ENCODE measurements at places on chromosomes 3 and 15. TPM values are rescaled to one million over a fixed set of nuclear protein-coding genes. Genes with fewer than 3 reads are reported as not detected.
A peak's percentile ranks its signal among the peaks of the same experiment; 100 is the strongest.

DNA sequence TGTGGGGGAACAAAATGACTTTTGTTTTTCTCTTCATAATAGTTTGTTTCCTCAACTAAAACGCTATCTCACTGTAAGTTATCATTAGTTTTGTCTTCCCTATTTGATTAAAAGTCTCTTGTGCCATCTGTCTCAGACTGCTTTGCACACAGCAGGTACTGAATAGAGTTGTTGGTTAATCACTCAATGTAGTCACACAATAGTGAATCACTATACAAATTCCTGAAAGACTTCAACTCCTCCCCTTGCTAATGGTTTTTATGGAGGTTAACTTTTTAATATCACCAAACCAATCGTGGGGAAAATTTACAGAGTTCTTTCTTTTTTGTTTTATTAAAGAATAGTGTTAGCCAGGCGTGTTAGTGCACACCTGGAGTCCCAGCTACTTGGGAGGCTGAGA, 2.6 kb upstream of the NGLY1 start:
- DNase-seq: no peak

TICRR gene
- 2.7 TPM for total RNA-seq

FMN1 gene
- 1.1 TPM for total RNA-seq

GRCh38 chr15:39657668-39658067, 76.8 kb downstream of the THBS1 start:
- no peak for DNase-seq

DNA sequence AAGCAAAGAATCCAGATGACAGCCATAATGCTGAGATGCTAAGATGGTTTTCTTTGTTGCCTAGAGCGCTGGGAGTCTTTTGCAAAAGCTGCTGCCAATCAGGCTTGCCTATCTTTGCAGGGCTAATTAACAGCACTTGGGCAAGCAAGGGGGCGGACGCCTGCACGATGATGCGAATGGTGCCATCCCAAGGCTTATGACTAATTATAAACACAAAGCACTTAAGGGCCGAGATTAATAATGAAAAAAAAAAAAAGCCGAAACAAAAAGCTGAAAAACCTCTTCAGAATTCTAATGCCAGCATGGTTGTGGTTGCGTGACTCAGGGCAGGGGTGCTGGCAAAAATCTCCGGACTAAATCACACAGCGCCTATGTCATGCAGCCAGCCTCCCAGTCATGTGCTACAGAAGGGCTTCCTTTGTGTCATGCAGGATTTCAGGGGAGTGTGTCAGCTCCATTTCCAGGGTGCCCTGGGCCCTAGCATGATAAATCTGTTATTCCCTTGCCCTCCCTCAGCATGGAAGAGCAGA, 185.0 kb upstream of the ANKRD28 start:
- DNase-seq: no peak

DNA sequence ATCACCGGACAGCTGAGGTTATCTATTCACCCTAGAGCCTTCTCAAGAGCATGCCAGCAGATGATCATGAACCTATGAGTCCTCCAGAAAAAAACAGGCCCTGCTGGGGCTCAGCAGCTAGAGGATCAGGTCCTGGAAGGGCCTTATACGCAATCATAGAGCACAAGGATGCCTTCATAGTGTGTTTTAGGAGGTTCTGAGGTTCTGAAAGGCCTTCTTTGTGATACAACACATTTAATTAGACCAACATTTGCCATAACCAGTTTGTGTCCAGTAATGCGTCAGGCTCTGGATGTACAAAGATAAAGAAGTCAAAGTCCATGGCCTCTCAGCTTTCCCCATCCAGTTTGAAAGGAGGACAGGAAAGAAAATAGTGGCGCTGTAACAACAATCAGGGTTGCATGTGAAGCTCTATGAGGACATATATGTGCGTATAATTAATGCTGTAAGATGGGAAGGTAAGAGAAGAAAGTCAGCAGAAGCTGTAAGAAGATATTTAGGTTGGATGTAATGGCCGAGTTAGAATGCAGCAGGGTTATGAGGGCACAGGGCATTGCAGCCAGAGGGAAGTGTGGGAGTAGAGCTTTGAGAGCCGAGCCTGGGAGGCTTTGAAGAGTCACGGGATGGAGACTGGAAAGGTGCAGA, 302.6 kb upstream of the TBL1XR1 start:
- DNase-seq: no peak

FRMD5 gene
- total RNA-seq: 43.8 TPM

CA12 gene
- not detected for total RNA-seq

DNA sequence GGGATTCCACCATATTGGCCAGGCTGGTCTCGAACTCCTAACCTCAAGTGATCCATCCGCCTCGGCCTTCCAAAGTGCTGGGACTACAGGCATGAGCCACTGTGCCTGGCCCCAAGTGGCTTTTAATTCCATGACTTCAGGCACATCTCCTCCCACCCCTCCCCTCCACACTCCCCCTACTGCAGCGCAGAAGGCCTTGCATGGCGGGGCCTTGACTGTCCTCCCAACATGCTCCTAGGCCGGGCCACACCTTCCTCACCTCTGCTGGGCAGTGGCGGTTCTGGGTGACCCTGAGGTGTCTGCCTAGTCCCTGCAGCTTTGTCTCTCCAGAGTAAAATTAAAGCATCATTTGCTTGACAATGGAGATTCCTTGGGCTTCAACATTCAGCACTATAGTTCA, 6.9 kb downstream of the LYSMD4 start:
- no peak for DNase-seq

GOLGA8M gene
- not detected for total RNA-seq

DNA sequence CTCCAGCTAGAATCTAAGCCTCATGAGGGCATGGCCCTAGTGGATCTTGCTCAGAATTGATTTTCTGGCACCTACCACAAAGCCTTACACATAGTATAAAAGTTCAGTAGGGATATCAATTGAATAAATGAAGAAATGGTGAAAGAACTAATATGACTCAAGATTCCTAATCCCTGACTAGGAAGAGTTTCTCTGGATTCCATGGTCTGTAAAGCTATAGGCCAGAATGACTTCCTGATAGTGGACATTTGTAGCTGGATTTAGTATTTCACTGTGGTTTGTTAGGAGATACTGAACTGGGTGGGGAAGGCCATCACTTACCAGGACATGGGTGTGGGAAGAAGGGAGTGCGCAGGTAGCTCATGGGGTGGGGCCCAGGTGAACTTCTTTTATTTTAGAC, 168.9 kb downstream of the RAP2B start:
- DNase-seq: no peak

TFDP2 gene
- total RNA-seq: 91.8 TPM

HHATL gene
- 7.6 TPM for total RNA-seq

- peak; percentile 27 for DNase-seq
Observed at GRCh38 chr3:185402561-185402960, 39.6 kb downstream of the MAP3K13 start.

GRCh38 chr15:73751511-73751898, 1.6 kb downstream of the INSYN1 start:
- peak; percentile 52 for DNase-seq

CELSR3 gene
- 162 TPM for total RNA-seq

STAB1 gene
- total RNA-seq: 6.3 TPM

DNA sequence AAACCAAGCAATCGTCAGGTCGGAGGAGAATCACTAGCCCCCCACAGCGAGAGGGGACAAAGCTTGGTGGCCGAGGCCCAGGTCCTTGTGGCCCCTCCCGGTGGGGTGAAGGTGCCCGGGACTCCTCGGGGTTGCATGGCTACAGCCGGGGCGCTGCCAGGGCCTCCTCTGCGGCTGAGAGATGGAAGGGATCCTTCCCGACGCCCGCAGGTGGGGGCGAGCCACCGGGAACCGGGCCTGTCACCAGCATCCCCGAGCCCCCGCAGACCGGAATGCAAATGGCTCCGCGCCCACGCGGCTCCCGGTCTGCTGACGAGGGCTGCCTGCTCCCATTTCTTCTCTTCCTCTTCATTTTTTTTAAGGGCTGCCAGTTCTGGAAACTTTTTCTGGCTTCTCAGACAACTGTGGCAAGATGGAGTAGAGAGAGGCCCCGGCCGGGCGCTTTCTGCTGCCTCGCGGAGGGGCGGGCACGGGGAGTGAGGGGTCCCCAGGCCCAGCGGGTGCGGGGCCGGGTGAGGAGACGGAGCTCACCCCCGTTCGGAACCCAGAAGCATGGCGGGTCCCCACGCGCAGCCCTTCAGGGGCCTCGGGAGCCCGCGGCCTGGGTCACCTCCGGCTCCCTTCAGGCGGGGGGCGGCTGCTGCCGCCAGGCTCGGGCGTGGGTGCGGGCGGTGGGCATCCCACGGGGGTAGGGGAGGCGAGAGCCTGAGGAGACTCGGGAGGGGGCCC, 27.5 kb downstream of the MELTF start:
- no peak for DNase-seq

- DNase-seq: no peak
Observed at GRCh38 chr15:95498961-95499360, 831.5 kb upstream of the NR2F2 start.

GRCh38 chr15:75228787-75229186, 27.1 kb downstream of the C15orf39 start:
- DNase-seq: peak; percentile 6

DNA sequence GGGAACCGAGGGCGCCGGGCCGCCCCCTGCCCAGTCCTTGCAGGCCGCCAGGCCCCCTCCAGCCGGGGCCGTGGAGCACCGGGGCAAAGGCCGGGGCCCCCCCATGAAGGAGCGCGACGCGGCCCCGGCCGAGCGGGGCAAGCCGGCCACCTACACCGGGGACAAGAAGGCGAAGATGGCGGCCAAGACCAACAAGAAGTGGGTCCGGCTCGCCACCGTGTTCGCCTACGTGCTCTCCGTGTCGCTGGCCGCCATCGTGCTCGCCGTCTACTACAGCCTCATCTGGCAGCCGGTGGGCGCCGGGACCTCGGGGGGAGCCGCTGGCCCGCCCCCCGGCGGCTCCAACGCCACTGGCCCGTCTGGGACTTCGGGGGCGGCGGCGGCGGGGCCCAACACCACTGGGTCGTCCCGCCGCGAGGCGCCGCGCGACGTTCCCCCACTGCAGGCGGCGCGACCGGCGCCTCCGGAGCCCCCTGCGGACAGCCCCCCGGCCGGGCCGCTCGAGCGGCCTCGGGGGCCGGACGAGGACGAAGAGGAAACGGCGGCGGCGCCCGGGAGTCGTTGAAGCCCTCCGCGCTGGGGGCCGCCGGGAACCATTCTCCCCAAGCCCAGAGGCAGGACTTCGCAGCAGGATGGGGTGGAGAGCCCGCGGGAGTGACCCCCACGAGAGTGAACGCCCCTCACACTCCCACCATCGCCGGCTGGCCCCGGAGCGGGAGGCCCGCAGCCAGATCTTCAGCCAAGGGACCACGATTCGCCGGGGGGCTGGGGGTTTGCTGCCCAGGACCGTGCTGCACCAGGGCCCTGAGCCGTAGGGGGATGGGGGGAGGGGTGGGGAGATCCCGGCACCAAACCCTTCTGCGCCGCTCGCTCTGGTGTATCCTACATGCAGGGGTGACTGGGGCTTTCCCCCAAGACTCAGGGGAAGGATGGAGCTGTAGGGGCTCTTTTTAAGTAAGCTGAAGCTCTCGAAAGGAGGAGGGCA, 753 bp downstream of the INAFM2 start:
- DNase-seq: peak; percentile 48

DNA sequence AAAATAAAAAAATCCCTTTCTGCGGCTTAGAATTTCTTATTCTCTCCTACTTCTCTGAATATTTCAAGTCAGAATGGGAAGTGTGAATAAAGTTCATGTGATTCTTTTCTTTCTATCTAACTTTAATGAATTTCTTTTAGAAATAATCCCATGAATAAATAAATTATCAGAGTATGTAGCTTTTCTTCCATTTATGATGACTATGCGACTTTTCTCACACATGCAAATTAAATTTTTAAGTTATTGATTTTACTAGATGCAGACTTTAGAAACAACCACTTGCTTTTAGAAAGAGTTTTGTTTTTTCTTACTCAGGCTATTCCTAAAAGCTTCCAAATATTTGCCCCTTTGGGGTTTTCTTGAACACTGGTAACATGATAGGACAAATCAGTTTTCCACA, 477.7 kb upstream of the AGTR1 start:
- DNase-seq: no peak

Data from glutamatergic neuron (in vitro differentiated cells).